ENCODE measurements at places on chromosomes 6 and 20.

GRCh38 chr20:37521061-37521771, at the start of gene NNAT:
TSS of gene NNAT (plus strand) at chr20:37521250. CDS start at chr20:37521332, 82 bp downstream.
- H3K36me3 ChIP-seq, result peaks cover 17% of the 10 kb centered on the region
- H3K27ac ChIP-seq, result no peak within 1 kb of the TSS
- DNase-seq, result peak; percentile 54
- no peak within 1 kb of the TSS for H3K4me3 ChIP-seq
- H3K27me3 ChIP-seq, result no peaks in the 10 kb centered on the region

GRCh38 chr20:2132461-2132901, 30.9 kb downstream of the STK35 start:
- peaks cover 54% of the 10 kb centered on the region for H3K4me1 ChIP-seq
- no peaks in the 10 kb centered on the region for H3K27me3 ChIP-seq

GRCh38 chr20:15740046-15740775, 833.0 kb downstream of the KIF16B start:
- no peak overlapping the region for H3K27ac ChIP-seq
- no peaks in the 10 kb centered on the region for H3K4me1 ChIP-seq

- peak overlapping the region; percentile 2 for H3K27ac ChIP-seq
- no peaks in the 10 kb centered on the region for H3K27me3 ChIP-seq
- H3K4me3 ChIP-seq, result no peak overlapping the region
Measured at GRCh38 chr6:46098678-46099077, 31.1 kb upstream of the ENPP4 start.

GRCh38 chr20:50019466-50020256, 36.9 kb downstream of the SNAI1 start:
- H3K27me3 ChIP-seq, result no peaks in the 10 kb centered on the region
- no peaks in the 10 kb centered on the region for H3K36me3 ChIP-seq
- DNase-seq, result peak; percentile 78

DNA sequence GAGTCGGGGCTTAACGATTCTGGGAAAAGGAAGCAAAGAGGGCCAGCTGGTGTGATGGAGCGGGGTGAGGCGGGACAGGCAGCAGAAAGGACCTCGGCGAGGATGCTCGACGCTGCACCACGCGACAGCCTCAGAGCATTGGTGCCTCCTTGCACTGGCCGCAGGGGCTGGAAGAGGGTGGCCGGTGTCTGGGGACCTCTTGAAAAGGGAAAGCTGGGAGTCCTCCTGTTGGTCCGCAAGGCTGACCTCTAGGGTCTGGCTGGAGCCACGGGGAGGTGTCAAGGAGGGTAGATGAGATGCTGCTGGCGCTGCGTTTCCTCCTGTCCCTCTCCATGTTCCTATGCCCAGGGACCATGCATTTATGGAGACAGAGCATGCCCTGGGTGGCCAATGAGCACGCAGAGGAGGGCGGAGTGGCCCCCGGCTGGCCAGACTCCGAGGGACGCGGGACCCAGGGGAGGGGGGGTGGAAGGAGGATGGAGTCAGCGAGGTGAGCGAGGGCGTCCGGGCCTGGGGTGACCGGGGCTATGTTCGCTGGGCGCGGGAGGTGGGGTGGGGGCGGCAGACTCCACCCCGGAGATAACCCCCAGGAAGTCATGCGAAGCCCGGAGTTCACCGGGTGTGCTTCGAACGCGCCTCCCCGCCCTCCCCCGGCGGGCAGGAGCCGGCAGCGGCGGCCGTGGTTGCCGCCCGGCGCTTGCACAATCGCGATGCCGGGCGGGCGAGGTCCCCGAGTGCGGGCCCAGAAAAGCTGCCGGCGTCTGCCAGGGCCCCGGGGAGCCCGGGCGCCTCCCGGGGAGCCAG, at the start of gene CYP24A1:
Gene CYP24A1 (minus strand): TSS at position 334 of the 804 bp plus-strand sequence. CDS start 407 bp downstream, outside the sequence.
- no peak for DNase-seq
- no peaks in the 10 kb centered on the region for H3K4me1 ChIP-seq
- H3K27ac ChIP-seq, result no peak within 1 kb of the TSS
- no peaks in the 10 kb centered on the region for H3K36me3 ChIP-seq
